ENCODE measurements at places on chromosomes 11 and 22. TPM values are rescaled to one million over a fixed set of nuclear protein-coding genes. Genes with fewer than 3 reads are reported as not detected.

CCDC116 gene
- not detected for total RNA-seq

TMEM191C gene
- total RNA-seq, result 0.74 TPM

VSIG2 gene
- total RNA-seq, result not detected

DNA sequence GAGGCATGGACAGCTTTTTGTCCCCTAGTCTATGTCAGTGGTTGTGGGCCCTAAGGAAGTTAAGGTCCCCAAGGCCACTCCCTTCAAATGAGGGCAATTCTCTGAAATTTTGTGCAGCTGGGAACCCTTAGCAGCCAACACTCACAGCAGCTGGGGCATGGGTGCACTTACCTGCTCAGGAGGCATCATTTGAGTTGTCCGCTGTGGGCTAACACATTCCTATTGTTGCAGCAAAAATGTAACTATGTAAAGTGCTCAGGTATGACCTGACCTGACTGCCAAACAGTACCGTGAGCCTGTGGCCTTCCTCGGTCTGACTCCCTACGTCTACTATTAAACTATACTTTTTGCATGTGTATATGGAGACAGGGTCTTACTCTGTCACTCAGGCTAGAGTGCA is 5.8 kb upstream of the MRTFA start:
- 0 out of 2 replicates have a peak, but pooled peaks cover under 1% of the 10 kb centered on the region for H3K4me1 ChIP-seq
- DNase-seq, result no peak
- no peaks in the 10 kb centered on the region for H3K36me3 ChIP-seq
- H3K4me3 ChIP-seq, result no peak overlapping the region

DNA sequence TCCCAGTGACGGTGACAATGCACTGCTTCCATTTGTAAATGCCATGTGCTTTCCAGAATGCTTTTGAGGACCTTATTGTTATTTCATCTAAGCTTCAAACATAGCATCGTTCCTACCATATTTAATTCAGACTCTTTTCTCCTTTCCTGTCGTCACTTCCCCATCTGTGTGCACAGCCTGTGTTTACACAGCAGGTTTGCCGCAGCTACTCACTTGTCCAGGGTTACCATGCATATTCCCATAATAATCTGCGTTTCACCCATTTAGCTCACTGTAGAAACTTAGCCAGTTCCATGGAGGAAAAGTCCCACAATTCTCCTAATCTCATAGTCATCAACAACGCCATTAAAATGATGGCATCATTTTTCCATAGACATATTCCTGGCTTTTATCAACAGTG is 48.0 kb downstream of the FLI1 start:
- H3K4me1 ChIP-seq, result peaks cover 4% of the 10 kb centered on the region
- H3K27ac ChIP-seq, result no peak overlapping the region
- no peak overlapping the region for H3K4me3 ChIP-seq

GRCh38 chr11:34356913-34357700 is 703 bp downstream of the ABTB2 start:
- no peak overlapping the region for H3K27ac ChIP-seq
- peaks cover 4% of the 10 kb centered on the region for H3K4me1 ChIP-seq
- DNase-seq, result peak; percentile 81
- H3K27me3 ChIP-seq, result peaks cover 5% of the 10 kb centered on the region
- H3K4me3 ChIP-seq, result peak overlapping the region; percentile 52

All from H1 (cell line).